ENCODE measurements at places on chromosomes 12 and 14.

GRCh38 chr14:57346741-57347140, 43.6 kb upstream of the NAA30 start:
- DNase-seq: no peak

- no peak for DNase-seq
These were observed 514.7 kb downstream of the AACS start for GRCh38 chr12:125579916-125580315.

DNA sequence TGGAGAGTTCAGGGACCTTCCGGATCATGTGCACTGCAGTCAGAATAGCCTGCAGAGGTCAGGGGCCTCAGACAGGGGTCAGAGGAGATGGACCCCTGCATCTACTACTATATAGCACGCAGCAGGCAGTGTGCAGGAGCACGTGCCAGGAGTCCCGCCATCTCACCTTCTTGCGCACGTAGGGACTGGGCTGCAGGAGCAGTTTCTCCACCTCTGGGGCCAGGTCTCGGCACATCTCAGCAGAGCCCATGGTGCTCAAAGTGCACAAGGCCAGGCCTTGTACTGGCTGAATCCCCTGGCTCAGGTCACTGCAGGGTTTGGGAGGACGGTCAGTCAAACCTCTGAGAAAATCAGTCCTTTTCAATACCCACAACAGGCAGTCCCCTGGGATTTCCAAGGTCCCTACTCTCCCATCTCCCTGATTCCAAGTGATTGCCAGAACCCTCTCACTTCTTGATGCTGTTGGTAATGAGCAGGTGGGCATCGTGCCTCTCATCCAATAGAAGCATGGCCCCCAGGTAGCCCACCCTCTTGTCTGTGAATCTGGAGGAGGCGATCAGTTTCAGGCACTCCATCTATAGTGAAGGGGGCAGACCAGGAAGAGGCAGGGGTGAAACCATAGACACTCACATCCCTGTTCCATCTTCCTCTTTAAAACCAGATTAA, 1.3 kb downstream of the AP1G2 start:
- DNase-seq: no peak

DNA sequence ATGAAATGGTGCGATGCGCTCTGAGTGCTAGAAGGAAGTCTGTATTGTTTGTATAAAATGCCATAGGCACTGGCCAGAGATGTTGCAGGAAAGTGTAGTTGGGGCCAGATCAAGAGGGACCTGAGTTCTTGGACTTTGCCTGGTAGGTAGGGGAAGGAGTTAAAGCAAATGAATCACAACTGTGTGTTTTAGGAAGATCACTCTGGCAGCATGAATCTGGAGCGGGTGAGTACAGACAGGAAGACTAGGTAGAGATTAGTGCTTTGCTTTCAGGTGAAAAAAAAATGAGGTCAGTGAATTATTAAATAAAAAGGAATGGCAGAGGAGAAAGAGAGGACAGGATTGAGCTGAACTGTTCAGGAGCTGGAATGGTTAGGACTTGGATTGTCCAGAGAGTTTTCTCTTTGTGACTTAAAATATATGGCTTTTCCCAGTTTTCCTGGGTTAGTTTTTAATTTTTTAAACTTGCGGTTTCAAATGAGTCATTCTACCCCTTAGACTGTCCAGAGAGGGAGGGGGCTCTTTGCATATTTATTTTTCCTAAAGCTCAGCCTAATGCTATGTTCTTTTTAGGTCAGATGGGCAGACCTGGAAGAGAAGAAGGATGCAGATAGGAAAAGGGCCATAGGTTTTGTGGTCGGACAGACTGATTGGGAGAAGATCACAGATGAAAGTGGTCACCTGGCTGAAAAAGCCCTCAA, 41.1 kb downstream of the PROX2 start:
- DNase-seq: no peak

DNA sequence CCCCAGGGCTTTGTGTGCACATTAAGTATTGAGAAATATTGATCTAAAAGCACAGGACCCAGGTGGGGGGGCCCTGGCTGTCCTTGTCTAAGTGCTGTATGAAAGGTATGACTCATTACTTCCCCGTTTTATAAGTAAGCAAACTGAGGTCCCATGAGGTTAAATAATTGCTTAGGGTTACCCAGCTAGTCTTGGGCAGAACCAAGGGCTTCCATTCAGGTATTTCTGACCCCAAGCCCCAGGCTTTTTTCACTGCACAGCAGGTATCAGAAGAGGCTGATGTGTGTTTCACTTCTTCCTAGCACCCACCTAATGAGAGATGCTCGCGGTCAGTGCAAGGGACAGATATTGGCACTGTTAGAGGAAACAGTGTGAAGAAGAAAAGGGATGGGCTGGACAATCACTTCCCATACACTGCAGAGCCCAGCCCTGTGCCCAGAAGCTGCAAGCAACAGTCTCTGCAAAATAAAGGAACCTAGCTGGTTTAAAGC, 4.7 kb upstream of the TC2N start:
- DNase-seq: no peak

- DNase-seq: no peak
These were observed 66.1 kb downstream of the DYRK2 start for GRCh38 chr12:67714648-67715047.

DNA sequence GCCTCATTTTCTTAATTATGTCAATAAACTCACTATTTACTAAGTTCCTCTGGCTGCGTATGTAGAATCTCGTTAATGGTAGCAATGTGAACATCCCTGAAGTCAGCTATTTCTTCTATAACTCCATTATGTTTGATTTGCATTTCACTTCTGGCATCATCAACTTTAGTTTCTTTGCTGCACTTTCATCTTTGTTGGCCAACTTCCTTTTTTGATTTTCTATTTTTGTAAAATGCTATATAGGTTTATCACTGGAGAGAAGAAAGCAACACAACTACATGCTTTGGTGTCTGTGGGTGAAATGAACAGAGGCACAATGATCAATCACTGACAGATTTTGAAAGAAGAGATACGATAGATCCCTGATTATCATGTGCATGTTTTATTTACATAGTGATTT, 58.5 kb upstream of the ATF7IP start:
- no peak for DNase-seq

- DNase-seq: no peak
These were observed 85.0 kb downstream of the LLPH start for GRCh38 chr12:66045506-66045905.

- DNase-seq: peak; percentile 18
These were observed 125.6 kb upstream of the RTL1 start for GRCh38 chr14:101028971-101029667.

DNA sequence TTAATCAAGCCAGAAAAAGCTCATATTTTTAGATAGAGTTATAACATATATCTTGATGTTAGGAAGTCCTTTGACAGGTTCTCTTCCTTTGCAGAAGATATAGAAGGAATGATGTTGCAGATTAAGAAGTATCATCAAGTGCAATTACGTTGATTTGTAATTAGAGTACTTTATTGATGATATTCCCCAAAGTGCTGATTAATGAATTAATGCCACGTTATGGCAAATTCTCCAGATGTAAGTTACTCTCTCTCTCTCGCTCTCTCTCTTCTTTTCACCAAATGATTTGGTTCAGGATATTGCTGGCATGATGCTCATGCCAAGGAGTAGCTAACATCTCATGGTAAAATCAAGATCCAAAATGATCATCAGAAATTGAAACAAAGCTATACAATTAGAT, 18.1 kb upstream of the CAND1 start:
- DNase-seq: no peak

GRCh38 chr14:69695322-69696203, 71.4 kb upstream of the SRSF5 start:
- DNase-seq: peak; percentile 66

DNA sequence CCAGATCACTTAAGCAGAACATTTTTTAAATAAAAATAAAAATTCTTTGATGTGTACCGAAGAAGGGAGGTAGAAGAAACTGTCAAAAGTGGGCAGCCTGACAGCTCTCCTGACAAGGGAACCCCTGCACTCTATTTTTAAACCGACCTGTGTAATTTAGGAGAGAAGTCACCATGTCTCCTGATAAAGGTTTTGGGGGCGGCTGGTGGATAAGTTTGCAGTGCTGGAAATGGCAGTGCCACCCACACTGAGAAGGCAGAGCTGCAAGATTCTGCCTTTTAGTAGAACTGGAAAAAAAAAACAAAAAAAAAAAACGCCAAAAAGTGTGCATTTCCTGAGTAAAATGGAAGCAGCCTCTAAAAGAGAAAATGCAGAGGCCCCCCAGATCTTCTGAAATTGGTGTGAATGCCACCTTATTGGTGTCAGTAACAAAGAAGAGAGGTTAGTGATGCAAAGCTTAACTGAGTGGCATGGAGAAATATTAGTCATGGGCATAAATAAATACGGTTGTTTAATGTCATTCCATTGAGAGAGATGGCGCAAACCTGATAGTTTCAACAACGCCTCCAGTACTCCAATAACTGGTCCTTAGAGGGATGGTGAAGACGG, 24.7 kb downstream of the DUSP6 start:
- no peak for DNase-seq

DNA sequence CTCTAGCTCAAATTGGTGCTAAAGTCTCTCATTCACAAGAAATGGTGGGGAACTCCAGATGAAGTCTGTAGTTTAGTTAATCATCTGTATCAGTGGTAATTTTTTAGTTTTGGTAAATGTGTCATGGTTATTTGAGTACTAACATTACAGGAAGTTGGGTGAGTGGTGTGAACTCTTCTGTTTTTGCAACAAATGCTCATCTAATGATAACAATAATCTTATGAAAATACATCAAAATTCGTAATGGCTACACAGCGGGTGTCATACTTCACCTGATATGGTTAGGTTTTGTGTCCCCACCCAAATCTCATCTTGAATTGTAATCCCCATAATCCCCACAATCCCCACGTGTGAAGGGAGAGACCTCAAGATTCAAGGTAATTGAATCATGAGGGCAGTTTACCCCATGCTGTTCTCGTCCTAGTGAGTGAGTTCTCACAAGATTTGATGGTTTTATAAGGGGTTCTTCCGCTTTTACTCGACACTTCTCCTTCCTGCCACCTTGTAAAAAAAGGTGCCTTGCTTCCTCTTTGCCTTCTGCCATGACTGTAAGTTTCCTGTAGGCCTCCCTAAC, 209.3 kb upstream of the FOXN3 start:
- no peak for DNase-seq

- no peak for DNase-seq
These were observed 6.6 kb upstream of the KLRD1 start for GRCh38 chr12:10301103-10301502.

DNA sequence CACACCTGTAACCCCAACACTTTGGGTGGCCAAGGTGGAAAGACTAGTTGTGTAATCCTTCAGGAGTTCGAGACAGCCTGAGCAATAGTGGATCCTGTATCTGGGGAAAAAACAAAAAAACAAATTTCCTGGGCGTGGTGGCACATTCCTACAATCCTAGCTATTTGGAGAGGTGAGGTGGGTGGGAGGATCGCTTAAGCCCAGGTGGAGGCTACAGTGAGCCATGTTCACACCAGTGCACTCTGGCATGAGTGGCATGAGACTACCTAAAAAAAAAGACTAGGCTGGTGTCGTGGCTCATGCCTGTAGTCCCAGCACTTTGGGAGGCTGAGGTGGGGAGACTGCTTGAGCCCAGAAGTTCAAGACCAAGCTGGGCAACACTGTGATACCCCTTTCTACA, 17.2 kb downstream of the PTGES3 start:
- DNase-seq: no peak

DNA sequence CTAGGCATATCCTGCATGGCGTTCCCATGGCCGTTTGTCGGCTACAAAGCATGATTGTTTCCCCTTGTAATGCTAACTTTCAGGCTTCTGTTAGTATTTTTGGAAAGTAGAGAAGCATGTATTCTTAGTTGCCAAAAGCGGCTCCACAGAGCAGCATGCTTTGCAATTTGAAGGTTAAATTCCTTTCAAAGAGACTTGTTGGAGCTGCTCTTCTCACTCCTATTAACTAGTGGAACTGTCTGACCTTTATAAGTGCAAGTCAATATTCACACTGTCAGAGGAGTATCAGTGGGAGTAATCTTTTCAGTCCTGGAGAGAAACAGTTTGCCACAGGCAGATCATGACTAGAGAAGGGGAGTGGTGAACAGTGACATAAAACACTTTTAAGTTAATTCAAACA, 656.1 kb upstream of the NOVA1 start:
- no peak for DNase-seq

DNA sequence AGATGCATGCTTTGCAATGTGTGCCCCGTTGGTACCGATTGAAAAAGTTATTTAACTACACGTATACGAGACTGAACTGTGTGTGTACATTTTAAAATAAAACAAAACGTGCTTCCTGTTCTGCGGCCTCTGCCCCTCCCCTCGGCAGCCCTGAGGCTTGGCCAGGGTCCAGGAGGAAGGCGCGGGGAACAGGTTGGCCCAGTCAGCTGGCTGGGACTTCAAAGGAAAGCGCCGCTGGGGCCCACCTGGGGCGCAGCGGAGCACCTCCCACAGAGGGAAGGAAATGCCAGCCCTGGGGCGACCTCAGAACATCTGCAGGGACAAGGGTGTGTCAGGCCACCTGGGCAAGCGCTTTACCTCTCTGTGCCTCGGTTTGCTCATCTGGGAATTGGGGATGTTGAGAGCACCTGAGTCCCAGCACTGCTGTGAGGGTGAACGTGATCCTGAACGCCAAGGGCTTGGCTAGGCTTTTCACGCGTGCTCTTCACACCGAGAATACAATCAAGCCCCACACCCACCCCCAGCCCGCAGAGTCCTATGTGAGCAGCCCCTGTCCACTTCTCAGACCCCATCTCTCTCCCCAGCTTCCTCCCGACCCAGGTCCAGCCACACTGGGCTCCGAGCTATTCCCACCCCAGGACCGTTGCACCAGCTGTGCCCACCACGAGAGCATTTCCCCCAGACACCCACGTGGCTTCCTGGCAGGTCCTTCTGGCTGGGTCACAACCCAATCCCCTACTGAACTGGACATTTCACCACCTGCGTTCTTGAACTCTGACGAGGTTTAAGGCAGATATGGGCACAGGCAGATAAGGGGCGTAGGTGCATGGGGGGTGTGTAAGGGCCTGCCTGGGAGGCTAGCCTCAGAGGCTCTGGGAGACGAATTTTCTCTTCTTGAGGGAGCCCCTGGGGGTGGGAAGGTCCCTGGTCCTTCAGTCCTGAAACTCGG, 41.9 kb upstream of the NCOR2 start:
- peak; percentile 97 for DNase-seq

DNA sequence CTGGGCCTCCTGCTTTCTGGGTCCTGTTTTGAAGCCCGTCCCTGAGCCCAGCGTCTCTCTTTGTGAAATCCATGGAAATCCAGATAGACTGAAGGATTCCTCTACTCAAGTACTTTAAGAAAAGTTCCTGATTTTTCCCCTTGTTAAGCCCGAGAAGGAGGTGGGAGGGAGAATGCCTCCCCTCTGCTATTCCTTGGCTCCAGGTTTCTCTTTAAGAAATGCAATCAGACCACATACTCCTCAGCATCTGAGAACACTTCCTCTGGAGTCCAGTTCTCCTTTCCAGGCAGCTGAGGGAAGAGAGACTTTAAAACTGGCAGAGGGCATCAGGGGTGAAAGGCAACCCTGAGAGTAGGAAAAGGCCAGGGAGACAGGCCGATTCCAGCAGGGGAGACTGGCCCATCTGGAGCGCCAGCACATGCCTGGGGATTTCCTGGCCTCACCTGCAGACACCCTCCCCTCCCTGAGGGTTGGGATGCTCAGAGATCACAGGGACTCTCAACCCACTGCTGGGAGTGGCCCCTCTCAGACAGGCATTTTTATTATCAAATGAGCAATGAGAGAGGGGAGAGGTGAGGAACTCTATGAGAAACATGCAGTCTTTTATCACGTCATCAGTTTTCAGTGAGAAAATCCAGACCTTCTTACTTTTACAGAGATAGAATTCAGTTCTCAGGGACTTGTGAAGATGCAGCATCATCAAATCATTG, 2.0 kb upstream of the EMP1 start:
- no peak for DNase-seq
